ENCODE measurements at places on chromosomes 12 and 14.
A peak's percentile ranks its signal among the peaks of the same experiment; 100 is the strongest.

DNA sequence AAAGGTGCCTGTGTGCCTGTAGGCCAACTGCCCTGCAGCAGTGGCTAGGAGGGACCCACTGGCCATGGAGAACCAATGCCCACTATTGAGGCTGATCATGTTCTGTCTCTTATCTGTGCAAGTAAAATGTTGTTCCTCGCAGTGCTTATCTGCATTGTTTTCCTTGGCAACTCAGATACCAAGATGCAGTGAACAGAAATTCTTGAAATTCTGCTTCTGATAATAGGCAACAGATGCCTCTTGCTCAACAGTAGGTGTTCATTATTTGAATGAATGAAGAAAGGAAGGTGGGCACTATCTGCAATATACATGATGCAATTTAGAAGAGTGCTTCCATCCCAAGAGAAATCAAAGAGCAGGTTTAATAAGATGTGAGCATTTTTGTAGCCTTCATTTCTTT lies 232.2 kb downstream of the NUAK1 start:
- DNase-seq = no peak

- DNase-seq = no peak
These were observed 5.5 kb upstream of the CHD4 start for GRCh38 chr12:6612652-6613014.

- no peak for DNase-seq
These were observed 100.9 kb downstream of the KIF26A start for GRCh38 chr14:104239185-104239775.

- DNase-seq = no peak
These were observed 75.9 kb downstream of the TMTC1 start for GRCh38 chr12:29707846-29708245.

- DNase-seq = peak; percentile 76
These were observed 621 bp upstream of the ANAPC7 start for GRCh38 chr12:110403976-110404682.

DNA sequence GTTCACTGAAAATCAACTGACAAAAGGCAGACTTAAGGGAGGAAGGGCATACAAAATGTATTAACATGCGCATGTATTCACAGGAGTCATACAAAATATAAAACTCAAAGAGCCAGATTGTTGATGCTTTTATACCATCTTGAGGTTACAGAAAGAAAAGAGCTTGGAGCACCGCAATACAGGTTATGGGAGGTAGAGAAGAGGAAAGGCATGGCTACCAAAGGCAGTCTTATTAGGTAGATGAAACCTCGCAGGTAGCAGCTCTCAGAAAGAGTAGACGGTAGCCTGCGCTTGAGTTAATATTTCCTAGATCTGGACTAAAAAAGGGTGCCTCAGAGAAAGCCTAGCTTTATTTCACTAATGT lies 69.0 kb upstream of the DHRS4 start:
- DNase-seq = no peak

DNA sequence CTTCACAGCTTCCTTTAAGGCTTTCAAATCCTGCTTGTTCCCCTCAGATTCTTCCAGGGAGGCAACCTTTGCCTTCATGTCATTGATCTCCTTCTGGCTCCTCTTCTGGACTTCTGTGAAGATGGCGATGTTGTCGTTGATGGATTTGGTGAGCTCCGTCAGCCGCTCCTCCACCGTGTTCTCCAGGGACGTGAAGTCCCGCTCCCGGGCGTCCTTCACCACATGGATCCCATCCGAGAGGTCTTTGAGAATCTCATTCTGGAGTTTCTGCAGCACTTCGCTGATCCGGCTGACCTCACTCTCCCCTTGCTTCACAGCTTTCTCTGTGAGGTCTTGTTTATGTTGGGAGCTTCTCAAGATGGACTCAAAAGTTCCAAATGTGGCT lies 7.9 kb downstream of the CKAP4 start:
- no peak for DNase-seq

- no peak for DNase-seq
These were observed 92.9 kb downstream of the APAF1 start for GRCh38 chr12:98738002-98738401.

DNA sequence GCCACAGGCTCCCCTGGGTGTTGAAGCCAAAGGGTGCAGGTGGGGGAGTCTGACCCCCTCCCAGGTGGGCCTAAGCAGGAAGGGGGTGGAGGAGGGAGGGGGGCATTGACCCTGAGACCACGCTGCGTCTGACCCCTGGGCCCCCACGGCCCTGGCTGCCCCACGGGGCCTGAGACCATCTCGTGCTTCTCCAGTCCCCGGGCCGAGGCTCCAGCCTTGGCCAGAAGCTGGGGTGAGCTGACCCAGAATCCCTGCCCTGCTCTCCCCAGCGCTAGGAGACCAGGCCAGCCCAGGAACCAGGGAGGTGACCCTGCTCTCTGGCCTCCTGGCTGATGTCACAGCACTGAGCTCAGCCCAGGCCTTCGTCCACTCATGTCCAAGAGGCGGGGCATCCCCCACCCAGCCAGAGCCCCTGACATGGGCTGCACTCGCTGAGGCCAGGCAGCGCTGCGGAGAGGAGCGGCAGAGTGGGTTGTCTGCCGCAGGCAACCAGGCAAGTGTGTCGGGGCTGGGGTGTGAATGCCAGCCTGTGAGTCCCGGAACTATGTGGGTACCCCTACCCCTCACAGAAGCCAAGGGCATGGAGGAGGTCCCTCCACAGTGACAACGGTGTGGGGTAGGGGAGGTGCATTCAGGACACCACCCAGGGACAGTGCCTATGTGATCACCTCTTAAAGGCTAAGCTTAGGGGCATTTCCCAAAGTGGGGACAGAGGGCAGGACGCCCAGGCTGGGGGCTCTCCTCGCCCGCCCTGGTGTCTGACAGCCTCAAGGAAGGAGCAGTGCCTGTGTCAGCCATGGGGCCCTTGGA lies 6.3 kb downstream of the TRMT61A start:
- no peak for DNase-seq

DNA sequence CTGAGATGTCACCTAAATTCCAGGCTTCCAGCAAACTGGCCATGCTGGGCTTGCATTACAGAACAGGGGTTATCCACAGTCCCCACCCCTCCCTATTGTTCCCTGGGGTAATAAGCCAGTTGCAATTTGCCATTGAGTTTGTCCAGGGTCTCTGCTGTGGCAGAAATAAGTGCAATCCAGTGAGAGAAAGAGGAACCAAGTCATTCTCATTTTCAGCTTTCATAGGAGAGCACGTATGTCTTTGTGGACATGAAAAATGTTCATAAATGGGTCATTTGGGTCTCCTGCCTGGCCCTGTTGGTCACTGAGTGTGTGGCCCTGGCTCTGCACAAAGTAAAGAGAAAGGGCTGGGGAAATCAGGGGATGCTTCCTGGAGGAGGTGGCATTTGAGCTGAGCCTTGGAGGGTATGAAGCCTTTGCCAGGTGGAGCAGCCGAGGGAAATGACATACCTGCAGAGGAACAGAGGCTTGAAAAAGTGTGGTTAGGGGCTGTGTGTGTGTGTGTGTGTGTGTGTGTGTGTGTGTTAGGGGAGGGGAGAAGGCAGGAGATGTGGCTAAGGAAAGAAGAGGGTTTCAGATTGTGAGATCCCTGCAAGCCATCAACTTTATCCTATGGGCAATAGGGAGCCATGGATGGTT lies 29.3 kb downstream of the CMKLR1 start:
- DNase-seq = no peak

DNA sequence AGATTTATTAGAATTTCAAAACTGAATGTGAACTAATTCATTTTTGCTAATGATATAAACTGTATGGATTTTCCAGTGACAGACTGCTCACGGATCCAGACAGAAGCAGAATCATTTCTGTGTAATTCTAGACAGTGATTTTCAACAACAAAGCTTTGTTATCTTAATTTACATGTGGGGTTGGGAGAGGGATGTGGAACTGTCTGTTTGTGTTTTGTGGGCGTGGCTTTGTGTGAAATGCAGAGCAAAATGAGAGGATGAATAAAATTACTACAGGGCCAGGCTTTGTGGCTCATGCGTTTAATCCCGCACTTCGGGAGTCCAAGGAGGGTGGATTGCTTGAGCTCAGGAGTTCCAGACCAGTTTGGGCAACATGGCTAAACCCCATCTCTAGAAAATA lies 834.7 kb downstream of the GALC start:
- peak; percentile 85 for DNase-seq

GRCh38 chr12:110379197-110379596 lies 24.3 kb downstream of the ANAPC7 start:
- DNase-seq = no peak

DNA sequence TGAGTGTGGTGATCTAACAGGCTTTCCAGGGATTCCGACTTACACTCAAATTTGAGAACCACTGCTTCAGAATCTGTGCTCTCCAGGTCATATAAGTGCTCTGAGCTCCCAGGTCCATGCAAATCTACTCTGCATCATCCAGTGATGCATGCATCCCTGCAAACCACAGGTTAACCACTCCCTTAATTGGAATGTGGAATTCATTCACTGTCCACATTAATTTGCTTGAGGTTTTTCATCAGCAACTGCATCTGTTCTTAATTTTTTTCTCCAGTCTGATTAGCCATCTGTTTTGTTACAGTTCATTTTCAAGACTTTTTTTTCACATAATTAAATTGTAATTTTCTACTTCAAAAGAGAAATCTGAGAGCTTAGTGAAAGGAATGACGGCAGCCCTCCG lies 43.4 kb upstream of the RIN3 start:
- DNase-seq = peak; percentile 69

DNA sequence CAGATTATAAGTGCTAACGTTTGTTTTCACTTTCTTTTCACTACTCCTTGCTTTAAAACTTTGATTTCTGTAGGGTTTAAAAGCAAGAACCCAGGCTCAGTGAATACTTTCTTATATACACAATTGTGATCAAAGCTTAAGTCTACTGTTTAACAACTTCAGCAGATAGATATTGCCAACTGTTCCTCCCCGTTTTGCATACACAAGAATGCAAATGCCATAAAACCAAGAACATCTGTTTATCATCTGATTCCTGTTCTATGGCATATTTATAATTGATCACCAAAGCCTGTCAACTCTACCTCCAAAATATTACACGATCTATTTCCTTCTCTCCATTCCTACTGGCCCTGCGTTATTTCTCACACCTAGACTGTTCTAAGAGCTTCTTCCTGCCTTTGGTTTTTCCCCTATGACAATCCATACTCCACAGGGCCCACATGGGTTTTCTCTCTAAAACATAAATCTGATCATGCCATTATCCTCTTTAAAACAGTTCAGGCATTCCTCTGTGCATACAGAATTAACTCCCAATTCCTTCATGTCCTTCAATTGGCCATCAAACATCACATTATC lies 15.9 kb downstream of the MED13L start:
- peak; percentile 20 for DNase-seq

- no peak for DNase-seq
These were observed 4.6 kb downstream of the KRT82 start for GRCh38 chr12:52401526-52401925.

- DNase-seq = no peak
These were observed 10.5 kb downstream of the GPR137C start for GRCh38 chr14:52563120-52563519.

- DNase-seq = no peak
These were observed 69.3 kb downstream of the SERPINA3 start for GRCh38 chr14:94681300-94682060.

GRCh38 chr14:105151838-105152793 lies 16.5 kb downstream of the JAG2 start:
- DNase-seq = no peak

DNA sequence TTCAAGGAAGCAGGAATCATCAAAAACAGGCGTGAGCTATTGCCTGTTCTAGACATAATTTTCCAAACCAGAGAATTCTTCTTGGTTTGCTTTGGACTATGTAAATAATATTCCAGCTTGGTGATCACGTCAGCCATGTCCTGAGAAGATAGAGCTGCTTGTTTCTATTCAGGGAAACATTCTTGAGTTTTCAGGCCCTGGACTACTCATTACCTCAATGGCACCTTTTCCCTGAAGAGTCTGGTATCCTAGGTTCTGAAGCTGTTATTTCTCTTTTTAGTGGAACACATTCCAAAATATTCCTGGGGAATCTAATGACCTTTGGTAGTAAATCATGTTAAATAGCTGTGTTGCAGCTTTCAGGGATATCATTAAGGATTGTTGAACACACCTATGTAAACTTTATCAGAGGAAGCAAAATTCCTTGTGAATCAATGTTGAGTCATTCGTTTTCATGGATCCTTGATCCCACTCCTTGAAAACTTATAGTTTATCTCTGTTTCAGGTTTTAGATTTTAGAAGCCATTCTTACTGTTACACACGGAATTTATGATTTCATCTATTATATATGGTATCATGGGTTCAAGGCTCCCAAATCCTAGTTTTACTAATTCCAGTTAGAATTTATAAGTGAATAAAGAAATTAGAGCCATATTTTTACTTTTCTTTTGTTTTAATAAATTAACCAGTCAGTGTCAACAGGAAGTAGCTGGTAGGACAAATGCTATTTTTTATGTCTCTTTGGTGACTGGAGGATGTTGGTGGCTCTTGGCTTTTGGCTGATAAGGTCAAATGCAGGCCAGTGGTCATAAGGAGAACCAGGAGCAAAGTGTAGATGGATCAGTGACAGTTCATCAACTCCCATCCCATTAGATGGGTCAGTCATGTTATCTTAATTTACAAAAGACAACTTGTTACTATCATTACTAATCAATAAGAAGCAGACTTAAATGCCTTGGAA lies 380.1 kb downstream of the ZFP36L1 start:
- no peak for DNase-seq

- no peak for DNase-seq
These were observed 158.7 kb downstream of the METTL25 start for GRCh38 chr12:82517027-82517426.

- no peak for DNase-seq
These were observed 3.5 kb downstream of the KRT7 start for GRCh38 chr12:52236386-52237050.

DNA sequence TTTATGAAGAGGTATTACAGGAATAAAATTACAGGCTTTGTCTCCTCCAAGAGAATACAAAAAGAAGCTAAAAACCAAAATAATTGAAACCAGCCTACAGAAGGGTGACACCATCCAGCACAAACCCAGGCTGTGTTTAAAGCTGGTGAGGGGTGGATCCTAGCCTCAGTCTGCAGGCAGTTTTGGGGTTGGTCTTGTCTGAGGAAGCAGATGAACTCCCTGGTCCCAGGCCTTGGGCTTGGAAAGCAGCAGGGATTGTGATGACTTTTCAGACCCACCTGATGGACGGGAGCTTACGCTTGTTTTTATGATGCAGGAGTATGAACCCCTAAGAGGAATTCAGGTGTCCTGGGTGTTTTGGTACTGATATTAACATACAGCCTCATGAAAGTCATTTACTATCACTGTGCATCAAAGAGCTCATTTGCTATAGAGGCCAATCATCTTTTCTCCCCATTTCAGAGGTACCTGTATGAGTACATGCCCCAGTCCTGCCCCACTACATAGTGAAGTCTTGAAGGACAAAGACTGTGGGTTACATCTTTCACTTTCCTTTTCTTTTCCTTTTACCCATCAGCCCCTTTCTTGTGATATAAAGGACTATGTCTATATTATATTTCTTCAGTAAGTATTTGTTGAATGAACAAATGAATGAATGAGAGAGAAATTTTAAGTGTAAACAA lies 18.1 kb downstream of the PRICKLE1 start:
- DNase-seq = no peak
